HFFc6 (cell line): ENCODE measurements at places on chromosomes 12 and 14.

DNA sequence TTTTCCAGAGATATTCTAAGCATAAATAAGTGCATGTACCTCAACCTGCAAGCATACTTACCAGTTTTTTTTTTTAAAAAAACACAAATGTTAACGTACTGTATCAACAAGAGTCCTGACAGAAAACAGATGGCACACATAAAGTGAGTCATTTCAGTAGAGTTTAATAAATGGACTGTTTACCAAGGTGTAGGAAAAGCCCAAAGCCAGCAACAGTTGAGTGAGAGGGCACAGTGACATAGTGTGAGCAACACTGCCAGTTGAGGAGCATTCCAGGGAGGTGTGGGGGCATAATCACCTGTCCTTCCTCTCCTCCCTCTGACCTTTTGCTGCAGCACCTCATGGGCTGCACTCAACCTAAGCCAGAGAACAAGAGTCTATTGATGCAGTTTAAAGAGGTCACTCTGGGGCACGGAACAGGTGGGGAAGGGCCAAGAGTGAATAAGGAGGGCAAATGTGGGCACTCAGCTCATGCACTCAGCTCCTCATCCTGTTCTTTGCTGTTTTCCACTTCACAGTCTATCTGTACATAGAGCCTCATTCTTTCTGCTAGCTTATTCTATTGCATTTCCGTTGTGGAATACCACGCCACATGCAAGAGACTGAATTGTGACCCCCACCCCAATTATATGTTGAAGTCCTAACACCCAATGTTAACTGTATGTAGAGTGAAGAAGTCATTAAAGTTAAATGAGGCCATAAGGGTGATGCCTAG lies 29.3 kb downstream of the DHRS2 start:
- H3K4me1 ChIP-seq, result peaks cover 2% of the 10 kb centered on the region; the same call in 1 of the 2 replicates
- DNase-seq, result no peak
- H3K27me3 ChIP-seq, result peaks cover 19% of the 10 kb centered on the region
- H3K36me3 ChIP-seq, result no peaks in the 10 kb centered on the region
- H3K27ac ChIP-seq, result no peak overlapping the region

- H3K27me3 ChIP-seq, result peaks cover 2% of the 10 kb centered on the region
- peak overlapping the region; percentile 97 for H3K27ac ChIP-seq
- H3K4me1 ChIP-seq, result peaks cover 91% of the 10 kb centered on the region
- peaks cover 55% of the 10 kb centered on the region for H3K36me3 ChIP-seq
- H3K4me3 ChIP-seq, result peak overlapping the region; percentile 65
Observed at GRCh38 chr12:57148469-57149244, 1.2 kb upstream of the LRP1-AS start.

- peaks cover 3% of the 10 kb centered on the region; the same call in 1 of the 2 replicates for H3K27me3 ChIP-seq
- H3K27ac ChIP-seq, result peak overlapping the region; percentile 98
- H3K36me3 ChIP-seq, result no peaks in the 10 kb centered on the region
Observed at GRCh38 chr12:2288875-2289274, 236.1 kb downstream of the CACNA1C start.

DNA sequence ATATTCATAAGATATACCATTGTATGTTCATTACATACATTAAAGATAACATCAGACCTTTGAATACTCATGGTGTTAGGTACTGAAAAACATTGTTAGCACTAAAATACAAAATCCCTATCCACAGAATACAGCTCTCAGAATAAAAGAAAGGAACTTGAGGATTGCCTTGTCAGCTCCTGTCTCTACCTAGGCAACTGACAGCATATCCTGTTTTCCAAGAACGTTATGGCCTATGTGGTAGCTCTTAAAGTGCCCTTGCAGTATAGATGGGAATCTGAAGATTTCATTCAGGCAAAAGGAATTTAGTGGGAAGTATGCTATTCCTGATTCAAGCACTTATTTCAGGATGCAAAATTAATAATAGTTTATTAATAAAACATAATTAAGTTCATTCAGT lies 1.8 kb upstream of the PPP1R12A start:
- H3K27me3 ChIP-seq, result peaks cover 2% of the 10 kb centered on the region
- H3K27ac ChIP-seq, result no peak overlapping the region
- peaks cover 31% of the 10 kb centered on the region for H3K4me1 ChIP-seq
- peak overlapping the region; percentile 97 for H3K4me3 ChIP-seq
- no peak for DNase-seq

- DNase-seq, result peak; percentile 38
- peaks cover 23% of the 10 kb centered on the region for H3K36me3 ChIP-seq
- H3K4me3 ChIP-seq, result peak overlapping the region; percentile 99
- peak overlapping the region; percentile 90 for H3K27ac ChIP-seq
- peaks cover 63% of the 10 kb centered on the region for H3K4me1 ChIP-seq
Observed at GRCh38 chr12:123971770-123972456, 718 bp downstream of the CCDC92 start.

GRCh38 chr14:95058491-95058890 lies 98.8 kb downstream of the DICER1 start:
- peaks cover 9% of the 10 kb centered on the region for H3K27me3 ChIP-seq
- no peak for DNase-seq
- H3K27ac ChIP-seq, result no peak overlapping the region
- peaks cover 10% of the 10 kb centered on the region; the same call in 1 of the 2 replicates for H3K4me1 ChIP-seq
- peak overlapping the region; percentile 67; the same call in 1 of the 2 replicates for H3K4me3 ChIP-seq
- no peaks in the 10 kb centered on the region for H3K36me3 ChIP-seq

- H3K27ac ChIP-seq, result peak overlapping the region; percentile 97
- 0 out of 2 replicates have a peak, but pooled peaks cover 2% of the 10 kb centered on the region for H3K27me3 ChIP-seq
- no peak for DNase-seq
- peak overlapping the region; percentile 80 for H3K4me3 ChIP-seq
- H3K4me1 ChIP-seq, result peaks cover 67% of the 10 kb centered on the region
- peaks cover 13% of the 10 kb centered on the region for H3K36me3 ChIP-seq
Observed at GRCh38 chr12:3116106-3116844, 39.1 kb downstream of the TSPAN9 start.

GRCh38 chr12:21354641-21355040 lies 18.1 kb upstream of the IAPP start:
- no peak for DNase-seq
- H3K27me3 ChIP-seq, result peaks cover under 1% of the 10 kb centered on the region; the same call in 1 of the 2 replicates
- peaks cover 6% of the 10 kb centered on the region; the same call in 1 of the 2 replicates for H3K4me1 ChIP-seq
- H3K4me3 ChIP-seq, result no peak overlapping the region
- no peaks in the 10 kb centered on the region for H3K36me3 ChIP-seq

DNA sequence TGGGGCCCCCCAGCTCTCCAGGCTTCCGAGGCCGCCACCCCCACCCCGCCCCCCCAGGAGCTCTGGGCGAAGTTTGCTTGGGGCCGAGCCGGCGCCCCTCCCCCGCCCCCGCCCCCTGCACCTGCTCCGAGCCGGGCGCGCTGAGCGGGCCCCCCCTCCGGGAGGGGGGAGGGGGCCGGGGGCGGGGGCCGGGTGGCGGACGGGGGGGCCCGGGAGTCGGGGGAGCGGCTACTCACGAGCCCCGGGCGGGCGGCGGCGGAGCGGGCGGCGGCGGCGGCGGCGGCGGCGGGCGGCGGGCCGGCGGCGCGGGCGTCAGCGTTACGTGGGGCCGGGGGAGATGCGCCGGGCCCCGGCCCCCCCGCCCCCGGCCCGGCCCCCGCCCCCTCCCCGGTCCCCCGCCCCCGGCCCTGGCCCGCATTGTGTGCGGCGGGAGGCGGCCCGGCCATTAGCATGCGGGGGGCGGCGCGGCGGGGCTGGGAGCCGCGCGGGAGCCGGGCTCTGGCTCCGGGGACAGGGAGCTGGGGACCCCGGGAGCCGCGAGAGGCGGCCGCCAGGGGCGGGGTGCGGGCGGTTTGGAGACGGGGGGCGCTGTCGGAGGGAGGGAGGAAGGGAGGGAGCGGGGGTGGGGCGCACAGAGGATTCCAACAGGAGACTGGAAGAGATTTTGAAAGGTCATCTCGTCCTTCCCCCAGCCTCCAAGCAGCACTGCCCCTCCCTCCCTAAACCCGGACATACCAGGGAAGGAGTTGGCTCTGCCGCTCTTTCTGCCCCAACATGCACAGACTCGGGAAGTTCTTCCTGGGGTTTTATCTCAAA lies at the start of gene ZNF219:
Gene ZNF219 (minus strand): TSS at position 580 of the 816 bp plus-strand sequence. CDS start 5,064 bp downstream, outside the sequence.
- peaks cover 44% of the 10 kb centered on the region for H3K4me1 ChIP-seq
- H3K27me3 ChIP-seq, result peaks cover 11% of the 10 kb centered on the region
- peak; percentile 15 for DNase-seq
- peak within 1 kb of the TSS; percentile 34; the same call in 1 of the 2 replicates for H3K27ac ChIP-seq
- H3K4me3 ChIP-seq, result peak within 1 kb of the TSS; percentile 90
- H3K36me3 ChIP-seq, result no peaks in the 10 kb centered on the region

- DNase-seq, result peak; percentile 66
- peaks cover 62% of the 10 kb centered on the region for H3K27me3 ChIP-seq
- peaks cover 30% of the 10 kb centered on the region for H3K4me1 ChIP-seq
Observed at GRCh38 chr14:36661506-36662257, at the start of gene PAX9. Gene PAX9 (plus strand): TSS chr14:36661860. CDS start chr14:36662090, 230 bp downstream.

GRCh38 chr12:104890476-104891096 lies 67.5 kb downstream of the SLC41A2 start:
- no peaks in the 10 kb centered on the region for H3K36me3 ChIP-seq
- peaks cover 2% of the 10 kb centered on the region; the same call in 1 of the 2 replicates for H3K27me3 ChIP-seq
- peaks cover 22% of the 10 kb centered on the region for H3K4me1 ChIP-seq
- no peak for DNase-seq

- H3K4me3 ChIP-seq, result no peak overlapping the region
- no peaks in the 10 kb centered on the region for H3K36me3 ChIP-seq
- H3K4me1 ChIP-seq, result peaks cover 60% of the 10 kb centered on the region
- H3K27ac ChIP-seq, result peak overlapping the region; percentile 7
- peaks cover 7% of the 10 kb centered on the region for H3K27me3 ChIP-seq
Observed at GRCh38 chr12:47729233-47729632, 3.9 kb upstream of the ENDOU start.
